ENCODE measurements at places on chromosomes 4 and X.
A peak's percentile ranks its signal among the peaks of the same experiment; 100 is the strongest.

- no peak for DNase-seq
Measured at GRCh38 chr4:53049528-53049927, 187.4 kb downstream of the RASL11B start.

DNA sequence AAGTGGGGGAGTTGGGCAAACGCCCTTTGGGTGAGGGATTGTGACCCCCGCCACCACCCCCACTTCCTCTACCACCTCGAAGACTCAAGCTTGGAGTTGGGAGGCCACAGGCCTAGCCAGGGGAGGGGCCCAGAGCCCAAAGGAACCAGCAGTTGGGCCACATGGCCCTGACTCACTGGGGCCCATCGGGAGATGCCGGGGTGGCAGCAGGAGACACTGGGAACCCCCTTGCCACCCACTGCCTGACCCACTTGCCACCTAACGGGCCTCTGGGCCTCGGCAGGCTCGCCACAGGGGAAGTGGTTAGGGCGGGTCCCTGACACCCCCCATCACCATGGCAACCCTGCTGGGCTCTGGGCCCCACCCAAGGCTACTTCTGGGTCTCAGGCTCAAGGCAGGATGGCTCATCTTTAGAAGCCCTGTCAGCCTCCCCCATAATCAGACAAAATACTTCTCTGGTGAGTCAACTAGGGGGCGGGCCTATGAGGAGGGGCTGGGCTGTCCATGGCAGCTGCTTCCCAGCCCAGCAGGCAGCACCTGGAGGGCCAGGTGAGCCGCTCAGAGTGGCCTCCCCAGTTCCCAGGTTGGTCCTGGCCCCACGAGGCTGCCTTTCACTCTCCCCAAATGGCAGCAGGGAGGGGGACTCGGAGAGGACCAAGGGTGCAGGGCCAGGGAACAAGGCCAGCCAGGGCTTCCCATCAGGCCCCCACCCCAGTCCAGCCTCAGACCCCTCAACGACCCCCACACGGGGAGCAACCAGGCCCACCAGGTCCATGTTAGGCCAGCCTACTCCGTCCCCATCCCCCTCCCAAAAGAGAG, 5.6 kb downstream of the FLNA start:
- DNase-seq: peak; percentile 98

DNA sequence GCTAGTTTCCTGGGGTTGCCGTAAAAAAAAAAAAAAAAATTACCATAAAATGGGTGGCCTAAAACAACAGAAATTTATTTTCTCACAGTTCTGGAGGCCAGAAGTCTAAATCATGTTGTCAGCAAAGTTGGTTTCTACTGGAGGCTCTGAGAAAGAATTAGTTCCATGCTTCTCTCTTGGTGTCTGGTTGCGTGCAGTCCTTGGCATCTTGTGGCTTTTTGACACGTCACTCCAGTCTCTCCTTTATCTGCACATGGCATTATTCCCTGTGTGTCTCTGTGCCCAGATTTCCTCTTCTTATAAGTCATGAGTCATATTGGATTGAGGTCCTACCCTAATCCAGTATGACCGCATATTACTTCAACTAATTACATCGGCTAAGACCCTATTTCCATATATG, 38.7 kb downstream of the SPATA4 start:
- no peak for DNase-seq

GRCh38 chr4:3391422-3391821, 50.3 kb upstream of the HGFAC start:
- DNase-seq: no peak

DNA sequence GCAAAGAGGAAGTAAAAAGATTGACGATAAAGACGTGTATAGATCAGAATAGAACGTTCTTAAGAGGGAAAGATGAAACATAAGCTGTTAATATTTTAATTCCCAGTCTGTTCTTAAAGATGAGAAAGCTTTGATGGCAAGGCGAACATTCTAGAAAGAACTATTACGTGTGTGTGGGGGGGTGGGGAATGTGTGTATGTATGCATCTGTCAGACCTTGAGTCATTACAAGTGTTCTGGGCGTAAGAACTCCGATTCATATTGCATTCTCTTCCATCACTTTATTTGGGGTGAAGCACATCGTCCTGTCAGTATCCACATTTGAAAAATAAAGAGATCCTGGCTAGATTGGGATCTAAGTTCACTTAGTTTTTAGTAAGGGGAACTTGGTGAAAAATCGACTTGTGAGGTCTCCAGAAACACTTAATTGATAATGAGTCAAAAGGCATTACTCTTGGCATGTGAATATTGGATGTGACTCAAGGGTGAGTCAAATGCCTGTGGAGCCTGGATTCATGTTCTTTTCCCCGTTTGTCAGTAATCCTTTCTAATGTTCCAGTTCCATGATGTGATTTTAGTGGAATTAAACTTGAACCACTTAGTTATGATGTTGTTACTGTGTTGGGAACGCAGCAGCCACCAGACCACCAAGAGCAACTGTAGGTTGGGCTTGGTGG, 3.1 kb downstream of the SMS start:
- DNase-seq: peak; percentile 44

GRCh38 chrX:37776283-37776986, 3.4 kb upstream of the CYBB start:
- DNase-seq: no peak

DNA sequence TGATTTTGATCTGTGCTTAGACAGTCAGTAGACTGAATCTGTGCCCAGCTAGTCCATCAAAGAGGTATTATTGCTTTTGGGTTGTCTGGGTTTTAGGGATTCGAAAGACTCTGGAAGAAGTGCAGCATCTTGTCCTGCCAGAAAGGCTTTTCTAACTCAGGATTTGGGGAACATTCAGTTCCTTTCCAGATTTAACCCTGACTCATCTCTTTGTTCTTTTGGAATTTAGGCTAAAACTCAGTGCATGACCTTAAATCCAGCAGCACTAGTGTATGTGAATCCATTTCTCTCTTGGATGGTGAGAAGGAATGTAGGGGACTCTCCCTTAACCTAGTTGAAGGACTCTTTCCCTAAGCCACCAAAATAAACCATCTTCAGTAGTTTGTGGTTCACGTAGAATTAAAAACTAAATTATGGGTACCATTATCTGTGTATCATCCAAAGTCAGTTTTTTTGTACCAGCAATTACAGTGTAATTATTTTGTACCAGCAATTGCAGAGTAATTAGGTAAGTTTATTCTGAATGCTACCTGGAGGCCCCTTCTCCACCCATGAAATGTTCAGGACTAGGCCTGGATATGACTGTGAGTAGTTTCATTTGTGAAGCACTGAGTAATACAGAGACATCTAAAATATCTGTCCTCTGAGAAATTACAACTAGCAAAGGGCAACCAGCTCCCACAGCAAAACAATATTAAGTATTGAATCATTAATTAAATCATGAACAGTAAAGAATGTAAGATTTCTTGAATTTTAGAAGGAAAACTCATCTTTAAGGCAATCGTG, 384.0 kb downstream of the TMA16 start:
- no peak for DNase-seq

DNA sequence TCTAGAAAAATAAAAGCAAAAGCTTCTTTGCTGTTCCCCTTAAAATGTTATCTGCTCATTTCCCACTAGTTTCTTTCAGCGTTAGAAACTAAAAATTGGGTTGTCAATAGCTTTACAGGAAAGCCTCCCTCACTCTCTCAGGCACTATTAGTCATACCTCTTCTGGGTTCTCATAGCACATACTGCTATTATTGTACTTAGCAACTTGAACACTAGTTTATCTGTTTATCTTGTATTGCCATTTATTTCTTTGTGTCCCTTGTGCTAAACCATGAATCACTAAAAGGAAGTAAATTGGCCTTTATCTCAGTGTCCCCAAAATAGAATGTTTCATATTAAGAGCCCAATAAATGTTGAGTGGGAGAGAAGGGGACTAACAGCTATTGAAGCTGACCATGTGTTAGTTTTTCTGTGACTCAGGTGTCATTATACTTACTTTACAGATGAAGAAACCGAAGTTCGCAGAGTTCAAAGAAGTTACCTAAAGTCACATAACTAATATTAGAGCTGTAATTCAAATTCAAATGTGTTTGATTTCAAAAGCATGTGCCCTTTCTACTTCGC, 124.8 kb upstream of the CITED1 start:
- no peak for DNase-seq

- no peak for DNase-seq
Measured at GRCh38 chr4:36091997-36092396, 152.3 kb downstream of the ARAP2 start.

DNA sequence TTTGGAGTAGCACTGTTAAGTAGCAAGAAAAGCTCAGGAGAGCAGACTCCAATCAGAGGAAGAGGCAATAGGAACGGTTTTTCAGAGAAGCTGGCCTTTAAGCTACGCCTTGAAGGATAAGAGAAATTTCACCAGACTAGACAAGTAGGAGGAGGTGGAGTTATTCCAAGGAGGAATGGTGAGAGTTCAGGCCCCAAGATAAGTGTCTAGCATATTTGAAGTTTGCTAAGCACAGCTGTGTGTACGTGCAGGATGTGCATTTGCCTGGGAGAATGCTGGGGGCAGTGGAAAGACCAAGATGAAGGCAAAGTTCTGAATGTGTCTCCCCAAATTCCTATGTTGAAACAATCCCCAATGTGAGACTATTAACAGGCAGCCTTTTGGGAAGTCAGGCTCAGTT, 91.6 kb downstream of the SOWAHB start:
- no peak for DNase-seq

DNA sequence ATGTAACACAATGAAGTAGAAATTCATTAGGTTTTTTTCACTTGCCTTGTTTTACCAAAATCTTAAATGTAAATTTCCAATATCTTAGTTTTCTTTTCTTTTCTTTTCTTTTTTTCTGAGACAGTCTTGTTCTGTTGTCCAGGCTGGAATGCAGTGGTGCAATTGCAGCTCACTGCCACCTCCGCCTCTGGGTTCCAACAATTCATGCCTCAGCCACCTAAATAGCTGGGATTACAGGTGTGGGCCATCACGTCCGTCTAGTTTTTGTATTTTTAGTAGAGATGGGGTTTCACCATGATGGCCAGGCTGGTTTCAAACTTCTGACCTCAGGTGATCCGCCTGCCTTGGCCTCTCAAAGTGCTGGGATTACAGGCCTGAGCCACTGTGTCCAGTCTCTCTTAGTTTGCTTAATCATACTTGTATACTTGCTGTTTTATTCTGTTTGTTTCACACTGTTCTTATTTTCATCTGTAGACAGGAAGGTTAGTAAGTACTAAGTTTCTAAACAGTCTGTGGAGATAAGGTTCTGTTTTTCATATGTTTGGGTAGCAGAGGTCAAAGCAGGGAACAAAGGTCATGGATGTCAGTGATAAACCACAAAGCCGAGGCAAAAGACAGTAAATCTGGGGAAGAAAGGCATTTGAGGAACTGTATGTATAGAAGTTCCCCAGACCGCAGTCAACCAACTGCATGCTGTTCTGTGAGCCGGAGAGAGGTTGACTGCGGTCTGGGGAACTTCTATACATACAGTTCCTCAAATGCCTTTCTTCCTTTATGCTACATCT, 129.1 kb downstream of the CBR4 start:
- DNase-seq: peak; percentile 86

GRCh38 chr4:182555997-182556418, 312.8 kb downstream of the TENM3 start:
- DNase-seq: no peak

DNA sequence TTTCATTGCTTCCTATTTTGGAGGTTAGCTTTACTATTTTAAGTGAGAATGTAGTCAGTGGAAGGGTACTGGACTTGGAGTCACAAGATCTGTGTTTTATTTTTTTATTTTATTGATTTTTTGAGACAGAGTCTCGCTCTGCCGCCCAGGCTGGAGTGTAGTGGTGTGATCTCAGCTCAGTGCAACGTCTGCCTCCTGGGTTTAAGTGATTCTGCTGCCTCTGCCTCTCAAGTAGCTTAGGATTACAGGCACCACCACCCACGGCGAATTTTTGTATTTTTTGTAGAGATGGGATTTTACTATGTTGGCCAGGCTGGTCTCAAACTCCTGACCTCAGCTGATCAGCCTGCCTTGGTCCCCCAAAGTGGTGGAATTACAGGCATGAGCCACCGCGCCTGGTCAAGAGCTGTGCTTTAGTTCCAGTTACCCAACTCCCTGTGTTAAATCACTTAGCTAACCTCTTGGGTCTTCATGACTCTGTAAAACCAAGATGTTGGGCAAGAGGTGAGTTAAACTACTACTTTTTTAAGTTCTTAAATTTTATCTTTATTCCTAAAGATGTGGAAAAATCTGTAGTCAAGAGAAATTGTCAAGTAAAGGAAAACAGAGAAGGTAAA, 11.2 kb downstream of the USP9X start:
- DNase-seq: peak; percentile 42

DNA sequence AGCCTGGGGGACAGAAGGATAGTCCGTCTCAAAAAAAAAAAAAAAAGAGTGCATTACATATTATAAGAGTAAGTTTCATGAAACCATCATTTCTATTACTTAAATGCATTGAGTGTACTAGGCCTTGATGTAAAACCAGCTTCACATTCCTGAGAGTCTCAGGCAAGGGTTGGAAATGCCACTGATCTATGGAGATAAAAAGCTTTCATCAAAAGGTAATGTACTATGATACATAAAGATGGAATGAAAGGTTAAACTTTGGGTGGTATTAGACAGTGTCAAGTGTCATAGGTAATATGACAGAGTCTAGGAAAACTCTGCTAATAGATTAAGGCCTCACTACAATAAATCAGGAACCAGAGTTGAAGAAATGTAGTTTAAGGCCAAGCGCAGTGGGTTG, 7.4 kb downstream of the CFAP97 start:
- no peak for DNase-seq

- no peak for DNase-seq
Measured at GRCh38 chrX:24842486-24842885, 148.8 kb downstream of the POLA1 start.

DNA sequence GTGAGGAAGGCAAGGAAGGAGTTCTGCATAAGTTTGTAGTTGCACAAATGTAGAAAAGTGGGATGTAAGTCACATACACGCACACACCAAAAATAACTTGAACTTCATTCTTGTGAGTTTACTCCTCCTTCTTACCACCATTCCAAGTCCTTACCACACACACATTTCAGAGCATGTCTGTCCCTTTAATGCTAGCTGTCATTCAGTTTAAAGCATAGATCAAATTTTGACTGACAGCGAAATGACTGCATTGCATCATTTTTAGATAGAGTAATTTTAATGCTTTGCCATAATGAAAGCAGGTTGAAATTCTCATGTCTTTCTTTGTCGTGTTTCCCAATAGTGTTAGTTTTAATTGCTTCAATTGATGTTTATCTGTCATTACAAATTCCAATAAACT, 629.6 kb upstream of the HTR2C start:
- DNase-seq: no peak

- no peak for DNase-seq
Measured at GRCh38 chr4:152646221-152646620, 33.6 kb downstream of the TMEM154 start.

DNA sequence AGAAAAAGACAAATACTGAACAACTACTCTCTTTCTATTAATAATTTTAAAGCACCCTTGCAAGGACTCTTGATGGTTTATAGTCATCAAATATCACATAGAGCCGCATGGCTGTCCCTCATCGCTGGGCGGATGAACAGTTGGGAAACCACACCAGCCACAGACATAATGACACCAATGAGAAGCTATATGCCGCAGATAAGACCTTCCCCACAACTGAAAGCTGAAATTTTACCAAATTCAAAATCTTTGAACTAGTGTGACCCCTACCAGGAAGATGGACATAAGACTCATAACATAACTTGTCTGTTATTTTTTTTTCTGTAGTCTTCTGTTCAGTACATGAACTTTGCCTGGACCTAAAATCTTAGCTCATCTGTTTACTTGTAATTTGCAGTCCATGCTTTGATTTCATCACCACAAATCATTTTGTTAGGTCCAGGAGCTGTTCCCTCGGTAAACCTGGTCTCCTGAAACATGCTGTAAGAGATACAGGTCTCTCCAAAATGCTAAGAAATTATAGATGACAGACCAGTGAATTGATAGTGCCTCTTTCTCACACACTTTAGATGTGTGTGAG, 157.3 kb upstream of the RAPGEF2 start:
- DNase-seq: no peak

GRCh38 chrX:65035446-65035770, 59.2 kb upstream of the ZC4H2 start:
- DNase-seq: no peak

All from suppressor macrophage treated with lipopolysaccharide for 4 hours (primary cell).